Cerebellum (tissue), 4 donors: ENCODE measurements at places on chromosomes 3 and 15. TPM values are rescaled to one million over a fixed set of nuclear protein-coding genes. Genes with fewer than 3 reads are reported as not detected.

GRCh38 chr3:160482796-160483195 is 33.2 kb upstream of the TRIM59 start:
- DNase-seq: no peak

DNA sequence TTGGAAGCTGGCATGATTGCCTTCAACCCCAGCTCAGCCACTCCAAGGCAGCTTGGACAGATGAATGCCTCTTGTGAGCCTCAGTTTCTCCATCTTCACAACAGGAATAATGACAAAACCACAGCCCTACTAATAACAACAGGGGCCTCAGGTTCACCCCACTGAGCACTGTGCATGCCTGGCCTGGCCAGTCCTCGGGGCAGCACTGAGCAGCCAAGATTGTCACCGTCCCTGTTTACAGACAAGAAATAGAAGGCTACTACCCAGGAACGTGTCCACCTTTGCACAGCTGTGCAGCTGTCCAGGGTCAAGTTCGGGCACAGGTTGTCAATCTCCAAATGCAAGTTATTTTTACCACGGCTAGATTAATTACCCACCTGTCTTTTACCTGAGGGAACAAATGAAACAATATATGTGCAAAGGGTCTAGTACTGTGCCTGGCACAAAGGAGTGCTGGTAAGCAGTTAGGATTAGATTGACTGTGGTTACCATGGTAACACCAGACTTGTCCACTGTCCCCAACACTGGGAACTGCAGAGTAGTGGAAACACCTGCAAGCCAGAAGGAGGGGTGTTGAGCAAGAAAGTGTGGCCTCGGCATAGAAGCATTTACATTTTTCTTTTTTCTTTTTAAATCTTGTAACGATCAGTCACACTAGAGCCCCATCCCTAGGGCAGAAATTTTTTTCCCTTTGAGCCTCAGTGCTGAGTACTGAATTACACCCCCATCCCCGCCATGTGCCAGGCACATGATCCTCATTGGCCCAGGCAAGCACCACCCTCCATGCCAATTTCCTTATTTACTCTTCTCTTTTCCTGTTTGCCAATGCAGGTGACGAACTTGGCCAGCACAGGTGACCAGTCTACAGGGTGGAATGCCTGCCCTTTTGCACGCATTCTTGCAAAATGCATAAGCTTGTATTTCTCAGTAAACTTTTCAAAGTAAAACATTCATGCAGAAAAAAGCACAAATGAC is 66.3 kb upstream of the SLC6A6 start:
- DNase-seq: no peak

DNA sequence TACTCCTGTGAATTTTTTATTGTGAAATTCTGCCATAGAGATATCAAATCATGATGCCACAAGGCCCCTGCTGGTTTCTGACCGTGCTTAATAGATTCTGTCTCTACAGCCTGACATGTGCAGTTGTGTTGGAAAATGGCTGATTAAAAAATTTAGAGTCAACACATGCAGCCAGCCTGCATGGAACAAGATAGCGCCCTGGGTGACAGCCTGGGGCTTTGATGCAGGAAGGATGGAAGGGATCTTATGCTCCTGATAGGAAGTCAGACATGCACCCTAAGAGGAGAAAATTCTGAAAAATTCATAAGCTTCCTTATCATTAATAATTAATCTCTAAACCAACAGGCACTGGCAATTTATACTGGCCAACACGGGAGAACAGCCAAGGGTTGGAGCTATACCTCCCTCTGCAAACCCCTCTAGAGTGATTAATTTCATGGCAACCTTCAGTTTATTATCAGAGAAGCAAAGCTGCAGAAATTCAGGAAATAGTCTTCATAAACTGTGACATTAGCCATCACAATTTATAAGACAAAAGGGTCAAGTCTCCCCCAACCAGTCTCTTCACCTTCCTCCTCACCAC is 198.4 kb downstream of the CADPS start:
- DNase-seq: no peak

Gene SGO1
- total RNA-seq: 6.8 TPM
